ENCODE measurements at places on chromosomes 3 and 15. TPM values are rescaled to one million over a fixed set of nuclear protein-coding genes. Genes with fewer than 3 reads are reported as not detected.

The ATP10A gene
- 1.8 TPM for total RNA-seq

The HESX1 gene
- not detected for total RNA-seq

The SLC12A1 gene
- not detected for total RNA-seq

The GABRG3 gene
- not detected for total RNA-seq

The ISL2 gene
- 2.3 TPM for total RNA-seq

The SPATA12 gene
- not detected for total RNA-seq

The SEMA3F gene
- total RNA-seq = 31.2 TPM

The UCN2 gene
- total RNA-seq = not detected

The DMXL2 gene
- total RNA-seq = 42.5 TPM

The DAZL gene
- total RNA-seq = not detected
